Liver (tissue), 10 donors: ENCODE measurements at places on chromosomes 5 and 9. TPM values are rescaled to one million over a fixed set of nuclear protein-coding genes. Genes with fewer than 3 reads are reported as not detected.

Gene EPB41L4B
- 9.9 TPM for total RNA-seq

Gene MZB1
- 1.8 TPM for total RNA-seq

- no peak for DNase-seq
Measured at GRCh38 chr5:137431051-137431450, 68.1 kb downstream of the SPOCK1 start.

DNA sequence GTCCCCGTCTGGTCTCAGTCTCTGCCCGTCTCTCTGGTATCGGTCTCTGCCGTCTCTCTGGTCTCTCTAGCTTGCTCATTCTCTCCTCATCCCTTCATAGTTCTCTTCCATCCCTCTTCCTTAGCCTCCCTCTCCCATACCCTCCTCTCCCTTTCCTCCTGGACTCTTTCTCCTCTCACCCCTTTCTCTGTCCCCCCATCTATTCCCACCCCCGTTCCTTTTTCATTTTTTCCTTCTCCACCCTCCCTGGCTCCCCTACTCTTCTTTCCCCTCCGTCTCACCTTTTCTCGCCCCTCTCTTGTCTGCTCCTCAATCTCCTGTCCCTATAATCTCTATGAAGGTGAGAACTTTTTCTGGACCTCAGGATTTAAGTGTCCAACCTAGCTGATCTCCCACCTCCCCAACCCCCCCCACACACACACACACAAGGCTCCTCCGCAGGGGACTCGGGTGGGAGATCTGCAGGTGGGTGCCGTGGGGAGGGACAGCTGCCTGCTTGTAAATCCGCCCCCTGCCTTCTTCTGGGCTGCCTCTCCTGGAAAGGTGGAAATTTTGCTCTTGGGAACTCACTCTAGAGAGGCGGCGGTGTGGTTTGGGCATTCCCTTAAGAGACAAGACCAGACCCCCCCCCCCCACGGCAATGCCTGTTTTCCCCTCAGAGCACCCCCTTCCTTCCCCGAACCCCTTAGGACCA, 953 bp downstream of the UBE2QL1 start:
- DNase-seq = no peak

Gene ANKRD34B
- 0.05 TPM for total RNA-seq

DNA sequence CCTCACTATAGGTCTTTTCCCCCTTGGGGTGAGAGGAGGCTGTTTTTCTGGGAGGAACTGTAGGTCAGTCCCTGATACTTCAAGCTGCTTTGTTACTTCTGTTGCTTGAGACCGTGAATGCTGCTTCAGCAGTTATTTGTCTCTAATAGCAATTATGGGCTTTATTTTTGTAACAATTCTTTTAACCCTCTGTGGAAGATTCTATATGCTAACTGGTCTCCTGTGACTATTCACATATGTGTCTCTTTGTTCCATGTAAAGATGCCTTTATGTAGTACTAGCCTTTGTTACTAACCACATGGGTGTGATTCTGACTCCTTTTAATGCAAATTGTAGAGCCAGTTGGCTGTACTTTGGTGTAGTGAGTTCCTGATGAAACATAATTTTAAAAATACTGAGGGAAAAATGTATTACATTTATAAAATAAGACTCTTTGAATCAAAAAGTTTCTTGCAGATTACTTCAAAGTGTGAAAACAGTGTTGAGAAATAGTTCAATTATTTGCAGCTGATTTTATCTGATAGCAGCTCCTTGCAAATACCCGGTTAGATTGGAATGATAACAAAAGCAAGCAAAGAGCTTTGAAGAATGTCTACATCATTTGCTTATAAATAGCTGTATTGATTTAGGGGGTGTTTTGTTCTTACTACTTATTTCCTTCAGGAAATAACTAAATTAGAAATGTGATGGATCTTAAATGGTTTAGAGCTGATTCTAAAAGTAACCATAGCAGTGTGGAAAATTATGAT, 46.6 kb downstream of the ANGPTL2 start:
- no peak for DNase-seq

DNA sequence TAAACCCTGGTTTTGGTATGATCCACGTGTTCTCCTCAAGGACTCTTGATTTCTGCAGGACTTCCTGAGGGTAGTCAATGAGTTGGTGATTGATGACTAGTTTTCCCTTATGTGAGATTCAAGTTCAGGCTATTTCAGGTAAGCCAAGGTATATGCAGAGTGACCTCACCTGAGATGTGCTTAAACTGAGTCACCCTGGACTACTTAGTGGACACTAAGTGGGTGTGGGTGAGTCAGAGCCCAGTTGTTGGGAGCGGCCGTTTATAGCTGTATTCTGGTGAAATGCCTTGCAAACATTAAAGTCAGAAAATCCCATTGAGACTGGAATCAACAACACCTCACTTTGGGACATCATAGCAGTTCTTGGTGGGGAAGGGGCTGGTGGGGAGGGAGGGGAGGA, 62.9 kb downstream of the SLC28A3 start:
- DNase-seq = no peak

DNA sequence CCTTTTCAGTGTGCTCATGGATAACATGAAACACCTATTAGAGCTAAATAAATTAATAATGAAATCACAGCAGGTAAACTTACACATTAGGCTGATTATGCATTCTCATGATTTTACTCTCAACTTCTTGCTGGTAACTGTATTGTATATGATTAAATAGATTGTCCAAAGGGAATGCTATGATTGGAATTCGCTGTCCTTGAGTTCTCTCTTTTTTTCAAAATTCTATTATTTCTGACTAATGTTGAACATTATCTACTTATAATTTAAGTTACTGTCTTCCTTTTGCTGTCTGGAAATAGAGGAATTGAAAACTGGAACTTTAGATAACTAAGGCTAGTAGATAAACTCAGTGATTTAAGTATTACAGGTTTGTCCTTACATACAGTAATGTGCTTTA, 13.1 kb downstream of the CENPH start:
- DNase-seq = no peak

DNA sequence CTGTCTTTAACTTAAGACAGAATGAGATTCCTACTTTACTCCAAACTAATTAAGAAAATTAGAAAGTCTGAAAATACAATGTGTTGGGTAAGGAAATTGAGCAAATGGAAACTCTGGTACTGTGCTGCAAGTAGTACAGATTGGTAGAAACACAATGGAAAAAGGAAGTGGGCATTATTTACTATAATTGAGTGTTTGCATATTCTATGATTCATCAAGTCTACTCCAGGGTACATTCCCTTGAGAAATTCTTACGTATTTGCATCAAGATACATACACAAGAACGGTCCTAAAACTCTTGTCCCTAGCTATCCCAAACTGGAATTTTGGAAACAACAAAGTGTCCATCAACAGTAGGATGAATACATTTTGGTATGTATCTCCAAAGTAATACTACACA, 123.5 kb upstream of the TARS1 start:
- DNase-seq = no peak
